ENCODE measurements at places on chromosomes 6 and 20.

GRCh38 chr6:53735896-53736295, 58.9 kb upstream of the LRRC1 start:
- DNase-seq = peak; percentile 9

DNA sequence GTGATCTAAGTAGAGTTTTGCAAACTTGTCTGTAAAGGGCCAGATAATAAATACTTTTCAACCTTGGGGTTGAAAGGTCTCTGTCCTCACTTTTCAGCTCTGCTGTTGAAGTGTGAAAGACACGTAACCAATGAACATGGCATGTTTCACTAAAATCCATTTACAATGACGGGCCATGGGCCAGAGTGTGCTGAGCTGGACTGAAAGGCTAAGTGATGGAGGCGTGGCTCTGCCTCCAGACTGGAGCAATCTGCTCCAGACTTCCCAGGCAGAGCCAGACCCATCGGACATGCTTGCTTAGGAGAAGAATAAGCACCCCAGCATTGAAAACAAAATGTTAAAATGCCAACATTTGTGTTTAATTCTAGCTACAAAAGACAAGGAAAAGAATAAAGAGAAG, 41.4 kb downstream of the SCAND1 start:
- no peak for DNase-seq

GRCh38 chr20:41830702-41831101, 212.5 kb upstream of the CHD6 start:
- no peak for DNase-seq

DNA sequence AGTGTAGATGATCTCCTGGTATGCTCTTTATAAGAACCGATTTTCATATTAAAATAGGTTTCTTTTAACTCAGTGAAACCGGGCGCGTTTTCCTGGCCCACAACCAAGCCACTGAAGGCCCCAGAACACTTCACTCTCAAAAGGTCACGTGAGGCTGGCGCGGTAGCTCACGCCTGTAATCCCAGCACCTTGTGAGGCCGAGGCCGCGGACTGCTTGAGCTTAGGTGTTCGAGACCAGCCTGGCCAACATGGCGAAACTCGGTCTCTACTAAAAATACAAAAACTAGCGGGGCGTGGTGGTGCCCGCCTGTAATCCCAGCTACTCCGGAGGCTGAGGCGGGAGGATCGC, 402 bp upstream of the TAF8 start:
- peak; percentile 59 for DNase-seq

GRCh38 chr20:45935416-45936046, 1.0 kb downstream of the PCIF1 start:
- DNase-seq = no peak

- peak; percentile 26 for DNase-seq
These were observed 98.6 kb downstream of the HIVEP1 start for GRCh38 chr6:12110523-12111362.

DNA sequence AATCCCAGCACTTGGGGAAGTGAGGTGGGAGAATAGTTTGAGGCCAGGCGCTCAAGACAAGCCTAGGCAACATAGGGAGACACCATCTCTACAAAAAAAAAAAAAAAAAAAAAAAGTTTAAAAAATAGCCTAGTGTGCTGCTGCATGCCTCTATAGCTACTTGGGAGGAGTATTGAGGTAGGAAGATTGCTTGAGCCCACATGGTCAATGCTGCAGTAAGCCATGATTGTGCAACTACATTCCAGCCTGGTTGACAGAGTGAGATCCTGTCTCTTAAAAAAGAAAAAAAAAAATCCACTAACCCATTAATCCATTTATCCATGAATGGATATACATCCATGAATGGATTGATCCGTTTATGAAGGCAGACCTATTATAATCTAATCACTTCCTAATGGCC, 1064.6 kb upstream of the EYS start:
- no peak for DNase-seq

GRCh38 chr6:134447423-134447822, 129.5 kb upstream of the SGK1 start:
- DNase-seq = no peak

DNA sequence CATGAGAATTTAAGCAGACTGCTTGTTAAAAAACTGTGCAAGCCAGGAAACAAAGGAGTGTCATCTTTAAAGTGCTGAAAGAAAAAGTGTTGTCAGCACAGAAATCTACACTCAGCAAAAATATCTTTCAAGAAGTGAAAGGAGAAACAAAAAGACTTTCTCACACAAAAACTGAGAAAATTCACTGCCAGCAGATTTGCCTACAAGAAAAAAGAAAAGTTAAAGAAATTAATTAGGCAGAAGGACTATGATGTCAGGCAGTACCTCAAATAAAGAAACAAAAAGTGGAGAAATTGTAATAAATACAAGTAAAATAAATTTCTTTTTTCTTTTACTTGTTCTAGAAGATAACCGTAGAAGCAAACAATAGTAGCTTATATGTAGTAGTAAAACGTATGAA, 171.6 kb upstream of the CEP162 start:
- DNase-seq = no peak

DNA sequence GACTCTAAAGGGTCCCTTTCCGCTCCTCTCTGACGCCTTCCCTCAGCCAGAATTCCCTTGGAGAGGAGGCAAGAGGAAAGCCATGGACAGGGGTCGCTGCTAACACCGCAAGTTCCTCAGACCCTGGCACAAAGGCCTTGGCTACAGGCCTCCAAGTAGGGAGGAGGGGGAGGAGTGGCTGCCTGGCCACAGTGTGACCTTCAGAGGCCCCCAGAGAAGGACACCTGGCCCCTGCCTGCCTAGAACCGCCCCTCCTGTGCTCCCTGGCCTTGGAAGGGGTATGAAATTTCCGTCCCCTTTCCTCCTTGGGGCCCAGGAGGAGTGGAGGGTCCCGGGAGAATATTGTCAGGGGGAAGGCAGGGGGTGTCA, 2.7 kb downstream of the VEGFA start:
- DNase-seq = no peak

DNA sequence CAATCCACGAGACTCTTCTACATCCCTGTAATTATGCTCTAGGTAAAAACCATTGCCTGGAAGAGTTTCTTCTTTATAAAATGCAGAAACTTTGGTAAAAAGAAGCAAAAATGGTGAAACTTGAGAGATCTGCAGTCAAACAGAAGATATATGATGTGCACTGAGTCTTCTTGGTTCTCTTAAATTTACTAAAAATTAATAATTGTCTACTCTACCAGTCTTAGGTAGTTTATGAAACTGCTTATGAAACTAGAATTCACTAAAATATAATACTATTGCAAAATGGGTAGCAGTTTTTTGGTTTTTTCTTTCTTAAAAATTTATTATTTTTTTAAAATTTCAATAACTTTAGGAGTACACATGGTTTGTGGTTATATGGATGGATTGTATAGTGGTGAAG, 519.1 kb upstream of the SOX4 start:
- DNase-seq = no peak
